ENCODE measurements at places on chromosomes 5 and 9.

DNA sequence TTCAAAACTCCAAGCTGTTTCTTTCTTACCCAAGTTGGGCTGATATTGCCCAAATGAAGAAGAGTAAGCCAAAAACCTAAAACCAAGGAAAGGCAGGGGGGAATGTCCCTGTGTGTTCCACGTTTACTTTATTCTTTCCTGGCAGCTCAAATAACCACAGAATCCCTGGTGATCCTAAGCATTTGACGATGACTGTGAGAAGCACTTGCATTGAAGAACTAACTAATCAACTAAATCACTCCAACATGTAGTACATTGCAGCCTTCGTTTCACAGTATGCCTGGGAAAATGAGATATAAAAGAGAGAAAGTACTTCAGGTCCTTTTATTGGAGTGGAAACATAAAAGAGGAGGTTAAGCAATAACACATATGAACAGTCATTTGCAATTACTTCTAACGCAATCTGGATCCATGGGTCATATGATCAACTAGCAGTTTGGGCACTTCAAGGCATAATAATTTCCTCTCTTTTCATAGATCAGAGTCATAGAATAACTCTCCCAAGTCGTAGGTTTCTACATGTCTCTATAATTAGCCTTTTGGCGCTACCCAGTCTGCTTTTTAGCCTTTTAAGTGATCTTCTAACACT lies 338.4 kb downstream of the TMEM167A start:
- DNase-seq = no peak

DNA sequence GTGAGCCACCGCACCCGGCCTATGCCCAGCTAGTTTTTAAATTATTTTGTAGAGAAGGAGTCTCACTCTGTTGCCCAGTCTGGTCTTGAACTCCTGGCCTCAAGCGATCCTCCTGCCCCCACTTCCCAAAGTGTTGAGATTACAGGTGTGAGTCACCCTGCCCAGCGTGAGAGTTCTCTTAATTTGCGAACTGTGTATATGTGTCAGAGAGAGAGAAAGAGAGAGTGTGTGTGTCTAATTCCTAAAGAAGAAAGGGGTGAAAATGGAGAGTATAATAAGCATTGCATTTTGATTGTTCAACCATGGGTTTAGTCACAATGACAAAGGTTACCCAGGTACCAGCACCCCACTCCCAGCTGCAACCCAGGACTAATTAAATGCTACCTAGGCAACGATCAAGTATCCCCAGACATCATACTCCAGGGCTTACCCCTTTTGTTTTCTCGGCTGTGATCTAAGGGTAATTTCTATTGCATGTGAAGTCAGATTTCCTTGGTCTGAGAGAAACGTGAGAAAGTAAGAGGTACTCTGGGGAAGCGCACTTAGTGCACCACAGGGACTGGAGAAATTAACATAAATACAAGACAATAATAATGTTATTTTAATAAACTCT lies 16.6 kb downstream of the MAP1B start:
- DNase-seq = no peak

GRCh38 chr5:33530183-33531036 lies 89.6 kb downstream of the TARS1 start:
- peak; percentile 13 for DNase-seq

GRCh38 chr5:123515904-123516303 lies 3.9 kb downstream of the CSNK1G3 start:
- DNase-seq = no peak

All from WTC11 (cell line).